Ovary (tissue), 10 donors: ENCODE measurements at places on chromosomes 11 and 22.

DNA sequence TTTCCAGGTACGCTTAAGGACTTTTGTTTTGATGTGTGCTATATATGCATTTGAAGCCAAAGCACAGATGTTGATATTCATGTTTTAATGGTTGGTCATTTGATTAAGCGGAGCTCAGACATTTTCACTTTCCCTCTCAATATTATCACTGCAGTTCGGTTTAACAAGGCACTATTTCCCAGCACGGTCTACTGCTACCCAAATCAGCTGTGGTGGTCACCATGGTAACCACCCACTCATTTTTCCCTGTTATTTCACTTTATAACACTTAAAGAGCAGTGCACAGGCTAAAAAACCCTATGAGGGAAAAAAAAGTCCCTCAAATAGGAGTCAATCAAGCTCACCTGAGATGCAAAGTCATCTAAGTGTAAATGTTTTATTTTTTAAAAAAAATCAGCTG lies 439.6 kb upstream of the CCDC90B start:
- DNase-seq = peak; percentile 28

- DNase-seq = peak; percentile 34
These were observed 20.8 kb upstream of the IL18BP start for GRCh38 chr11:71977743-71978418.

GRCh38 chr11:128848815-128849455 lies 18.2 kb downstream of the KCNJ1 start:
- DNase-seq = no peak

GRCh38 chr11:9172389-9172788 lies 81.0 kb upstream of the SCUBE2 start:
- no peak for DNase-seq

DNA sequence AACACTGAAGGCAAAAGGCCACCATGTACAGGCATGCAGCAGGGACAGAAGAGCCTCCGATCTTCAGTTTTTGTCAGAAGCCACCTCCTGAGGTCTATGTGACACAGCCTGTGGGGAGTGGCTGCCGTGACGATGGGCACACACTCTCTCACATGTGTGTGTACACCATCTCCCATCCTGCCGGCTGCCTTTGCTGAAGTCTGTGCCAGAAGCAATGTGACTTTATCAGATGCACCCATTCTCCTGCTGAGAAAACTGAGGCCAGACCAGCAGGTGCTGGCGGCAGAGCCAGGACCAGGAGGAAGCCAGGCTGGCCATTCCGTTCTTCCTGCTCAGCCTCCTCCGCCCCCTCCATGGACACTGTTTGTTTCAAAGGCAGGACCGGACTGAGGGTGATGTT lies 16.7 kb downstream of the SHANK2 start:
- no peak for DNase-seq

DNA sequence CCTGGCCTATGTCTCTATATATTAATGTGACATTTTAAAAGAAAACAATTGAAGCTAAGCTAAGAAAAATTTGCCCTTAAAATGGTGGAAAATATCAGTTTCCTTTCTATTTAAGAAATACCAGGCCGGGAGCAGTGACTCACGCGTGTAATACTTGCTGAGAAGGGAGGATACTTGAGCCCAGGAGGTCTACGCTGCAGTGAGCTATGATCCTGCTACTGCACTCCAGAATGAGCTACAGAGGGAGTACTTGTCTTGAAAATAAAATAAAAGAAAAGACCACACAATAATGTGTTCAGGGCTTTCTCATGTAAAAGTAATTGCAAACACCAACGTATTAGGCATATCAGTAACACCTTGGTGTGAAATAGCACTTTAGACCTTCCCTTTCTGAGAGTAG lies 1.4 kb upstream of the PRSS23 start:
- DNase-seq = no peak

DNA sequence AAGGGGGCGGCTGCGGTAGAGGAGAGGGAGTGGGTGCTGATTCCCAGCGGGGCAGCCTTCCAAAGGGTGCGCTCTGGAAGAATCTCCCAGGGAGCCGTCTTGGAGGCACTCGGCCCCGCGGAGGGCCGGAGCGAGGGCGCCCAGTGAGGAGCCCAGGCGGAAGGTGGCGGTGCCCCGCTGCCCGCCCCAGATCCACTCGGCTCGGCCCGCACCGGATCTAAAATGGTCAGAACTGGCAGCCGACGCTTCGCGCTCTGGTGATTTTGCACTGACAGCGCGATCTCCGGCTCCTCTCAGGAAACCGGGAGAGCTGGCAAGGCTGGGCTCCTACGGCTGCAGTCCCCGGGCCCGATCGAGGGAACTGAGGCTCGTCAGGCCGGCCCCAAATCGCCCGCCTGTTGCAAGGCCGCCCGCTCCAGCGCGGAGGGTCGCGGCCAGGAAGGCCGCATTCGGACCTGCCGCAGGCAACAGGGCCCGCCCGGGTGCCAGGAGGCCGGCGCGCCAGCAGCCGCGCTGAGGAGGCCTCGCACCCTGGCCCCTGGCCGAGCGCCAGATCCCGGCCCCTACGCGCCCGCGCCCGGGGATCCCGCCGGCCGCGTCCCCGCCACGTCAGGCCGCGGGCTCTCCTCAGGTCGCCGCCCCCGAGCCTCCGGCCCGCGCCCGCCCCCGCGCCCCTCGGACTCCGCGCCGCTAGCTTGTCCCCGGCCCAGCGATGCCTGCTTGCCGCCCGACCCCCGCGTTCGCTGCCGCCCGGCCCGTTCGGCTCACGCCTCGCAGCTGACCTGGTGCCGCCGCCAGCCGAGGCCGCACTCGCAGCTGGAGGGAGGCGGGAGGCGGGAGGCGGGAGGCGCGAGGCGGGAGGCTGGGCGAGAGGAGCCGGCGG lies at the start of gene KLHL22:
TSS of gene KLHL22 (minus strand) at position 818 of the 883 bp plus-strand sequence. CDS start 6,584 bp downstream, outside the sequence.
- no peak for DNase-seq
